Hematopoietic multipotent progenitor cell treated with erythropoietin and hydrocortisone succinate and interleukin-3 and kit ligand, for 15 days (in vitro differentiated cells): ENCODE measurements at places on chromosomes 3 and 15.

DNA sequence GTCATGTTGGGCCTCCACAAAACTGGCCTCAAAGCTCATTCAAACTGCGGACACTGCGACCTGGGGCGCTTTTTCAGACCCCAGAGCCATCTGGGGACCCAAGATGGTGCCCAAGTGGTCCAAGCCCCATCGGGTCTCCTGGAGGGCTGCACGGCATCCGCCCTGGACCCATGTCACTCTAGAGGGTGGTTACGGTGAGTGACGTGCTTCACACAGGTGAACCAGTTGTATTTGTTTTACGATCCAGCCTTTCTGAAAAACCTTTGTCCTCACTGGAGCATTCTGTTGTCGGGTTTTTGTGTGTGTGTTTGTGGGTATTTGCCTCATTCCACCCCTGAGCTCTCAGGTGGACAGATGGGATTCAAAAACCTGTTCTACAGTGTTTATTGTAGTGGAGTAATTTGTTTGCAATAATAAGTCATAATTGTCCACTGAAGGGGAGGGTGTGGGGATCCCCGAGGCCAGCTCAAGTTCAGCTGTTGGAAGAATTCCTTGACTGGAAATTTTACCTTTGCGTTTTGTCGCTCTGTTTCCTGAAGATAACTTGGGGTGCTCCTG lies 1.9 kb downstream of the SLC51A start:
- DNase-seq, result no peak

DNA sequence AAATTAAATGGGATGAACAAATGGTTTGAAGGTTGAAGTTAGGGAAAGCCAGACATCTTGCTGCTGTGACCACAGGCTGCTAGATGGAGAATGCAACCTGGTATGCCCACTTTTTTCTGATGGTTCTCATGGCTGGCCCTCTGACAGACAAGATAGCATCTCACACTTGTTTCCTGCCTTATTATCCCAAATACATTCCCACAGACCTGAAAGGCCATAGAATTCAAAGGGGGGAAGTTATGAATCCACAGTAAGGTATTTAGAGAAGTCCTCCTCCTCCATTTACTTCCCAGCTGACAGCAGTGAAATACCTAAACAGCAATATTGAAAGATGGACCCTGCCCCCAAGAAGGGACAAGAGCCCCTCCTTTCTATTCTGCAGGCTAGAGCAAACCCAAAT lies 32.4 kb downstream of the LEO1 start:
- DNase-seq, result no peak

GRCh38 chr3:73143821-73144237 lies 82.4 kb downstream of the EBLN2 start:
- peak; percentile 39 for DNase-seq

DNA sequence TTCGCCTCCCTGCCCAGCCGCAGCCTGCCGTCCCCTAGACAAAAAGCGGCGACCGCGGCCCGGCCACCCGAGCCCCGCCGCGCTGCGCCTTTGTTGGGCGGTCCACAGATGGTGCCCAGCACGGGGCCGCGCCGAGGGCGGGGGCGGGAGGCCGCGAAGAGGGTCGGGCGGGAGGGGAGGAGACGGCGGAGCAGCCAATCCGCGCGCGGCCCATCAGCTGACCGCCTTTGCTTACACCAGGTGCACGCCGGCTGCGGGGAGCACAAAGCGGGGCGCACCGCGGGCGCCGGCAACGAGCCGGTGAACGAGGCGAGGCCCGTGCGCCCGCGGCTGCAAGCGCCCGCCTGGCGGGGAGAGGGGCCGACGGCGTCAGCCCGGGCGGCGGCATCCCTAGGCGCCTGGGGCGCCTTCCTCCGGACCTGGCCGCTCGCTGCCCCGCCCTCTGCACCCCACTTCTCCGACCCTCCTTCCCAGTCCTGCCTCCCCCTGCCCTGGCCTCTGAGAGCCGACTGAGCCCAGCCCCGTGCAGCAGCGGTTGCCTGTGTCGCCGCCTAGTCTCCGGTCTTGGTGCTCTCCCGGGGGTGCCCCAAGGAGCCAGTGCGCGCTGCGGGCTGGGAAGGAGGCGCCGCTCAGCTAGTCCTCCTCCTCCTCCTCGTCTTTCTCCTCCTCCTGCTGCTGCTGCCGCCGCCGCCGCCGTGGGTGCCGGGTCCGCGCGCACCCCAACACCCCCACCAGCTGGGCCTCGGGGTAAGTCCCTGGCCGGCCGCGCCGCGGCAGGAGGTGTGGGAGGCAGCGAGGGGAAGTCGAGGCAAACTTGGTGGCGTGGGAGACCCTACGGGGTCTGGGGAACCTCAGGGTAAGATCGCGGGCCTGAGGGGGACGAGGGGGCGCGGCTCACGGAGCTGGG lies at the start of gene LRRN1:
TSS of gene LRRN1 (plus strand) at position 259 of the 907 bp plus-strand sequence. CDS start 45,211 bp downstream, outside the sequence.
- no peak for DNase-seq

GRCh38 chr3:24963762-24964625 lies 464.1 kb upstream of the RARB start:
- DNase-seq, result no peak

- no peak for DNase-seq
Observed at GRCh38 chr3:128735287-128735686, 9.3 kb downstream of the RAB7A start.

GRCh38 chr3:104556372-104557078 lies 810.2 kb upstream of the ALCAM start:
- DNase-seq, result no peak

GRCh38 chr3:186966406-186966805 lies 36.1 kb downstream of the ST6GAL1 start:
- no peak for DNase-seq

DNA sequence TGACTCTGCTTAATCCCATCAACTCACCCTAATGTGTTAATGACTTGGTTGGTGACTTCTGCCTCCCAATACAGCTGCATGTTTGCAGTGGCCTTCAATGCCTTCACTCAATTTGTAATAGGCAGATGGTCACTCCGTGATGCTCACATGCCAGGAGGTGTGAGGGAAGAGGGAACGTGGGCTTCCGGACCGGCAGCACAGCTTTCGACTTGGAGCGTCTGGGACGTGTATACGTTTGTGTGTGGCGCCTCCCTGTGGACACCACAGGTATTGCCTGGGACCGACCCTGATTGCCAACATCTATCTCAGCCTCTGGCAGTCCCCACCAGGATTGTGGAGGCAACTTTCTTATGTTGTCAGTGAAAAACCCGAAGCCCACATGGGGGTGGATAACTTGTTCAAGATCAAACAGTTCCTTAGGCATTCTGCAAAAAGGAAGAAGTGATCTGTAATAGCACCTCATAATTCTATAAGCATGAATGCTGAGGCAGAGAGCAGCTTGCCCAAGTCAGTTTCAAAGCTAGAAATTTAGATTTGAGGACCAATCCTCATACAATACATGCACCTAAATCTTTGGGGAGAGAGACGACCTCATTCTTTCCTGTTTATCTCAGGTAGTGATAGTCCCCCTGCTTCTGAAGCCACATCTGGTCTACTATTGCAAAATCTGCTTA lies 16.9 kb downstream of the MRPL46 start:
- peak; percentile 53 for DNase-seq

GRCh38 chr3:122793568-122794416 lies at the start of gene HSPBAP1:
HSPBAP1 (minus strand) TSS chr3:122793831; CDS start chr3:122793680, 151 bp downstream.
- peak; percentile 87 for DNase-seq

GRCh38 chr3:134448664-134449063 lies 37.1 kb downstream of the ANAPC13 start:
- no peak for DNase-seq

GRCh38 chr3:158728061-158728377 lies 4.2 kb downstream of the RARRES1 start:
- no peak for DNase-seq

DNA sequence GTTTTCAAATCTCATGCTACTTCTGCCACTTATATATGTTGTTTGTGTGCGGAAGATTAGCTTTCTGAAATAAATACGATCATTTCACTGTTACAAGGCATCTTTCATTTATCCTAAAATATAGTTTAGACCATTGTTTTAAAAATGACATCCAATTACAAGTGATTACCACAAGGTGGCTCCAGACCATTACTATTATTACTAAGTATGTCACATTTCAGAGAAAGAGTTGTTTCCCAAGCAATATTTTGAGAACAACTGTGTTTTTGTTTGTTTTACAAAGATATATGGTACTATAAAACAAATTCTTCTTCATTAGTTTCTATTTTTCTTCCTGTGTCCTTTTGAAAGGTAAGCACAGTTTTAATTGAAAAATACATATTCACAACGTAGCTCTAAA lies 136.0 kb upstream of the RAP2B start:
- peak; percentile 78 for DNase-seq

DNA sequence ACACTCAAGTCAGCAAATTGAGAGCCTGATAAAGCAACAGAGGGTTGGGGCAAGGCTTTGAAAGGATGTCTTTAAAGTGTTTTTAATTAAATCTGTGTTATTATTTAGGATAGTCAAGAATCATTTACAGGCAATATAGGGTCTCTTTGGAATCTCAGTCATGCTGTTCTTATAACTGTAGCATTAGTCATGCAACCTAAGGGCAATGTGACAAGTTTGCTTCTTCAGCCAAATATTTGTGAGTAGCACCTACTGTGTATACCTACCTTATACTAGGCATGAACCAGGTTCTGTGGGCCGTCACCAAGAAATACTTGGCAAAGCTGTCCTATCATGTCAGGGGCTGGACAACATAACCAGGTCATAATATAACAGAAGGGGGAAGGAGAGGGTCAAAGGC lies 184.6 kb upstream of the TRIM42 start:
- no peak for DNase-seq

DNA sequence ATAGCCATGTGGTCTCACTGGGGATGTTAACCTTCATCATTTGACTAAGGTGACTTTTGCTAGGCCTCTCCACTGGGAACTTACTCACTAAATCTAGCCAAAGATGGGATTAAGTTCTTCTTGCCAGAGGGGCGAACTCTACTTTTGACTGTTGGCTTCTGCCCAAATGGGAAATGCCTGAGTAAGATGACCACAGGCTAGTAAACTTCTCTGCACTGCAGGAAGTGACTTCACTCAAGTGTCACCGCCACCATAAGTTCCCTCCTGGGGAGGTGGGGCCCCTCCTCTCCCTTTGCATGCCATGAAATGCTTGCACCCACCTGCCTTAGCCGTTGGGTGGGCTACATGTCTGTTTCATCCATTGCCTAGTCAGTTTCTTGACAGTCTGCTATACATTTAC lies 388.3 kb downstream of the FEZF2 start:
- no peak for DNase-seq

DNA sequence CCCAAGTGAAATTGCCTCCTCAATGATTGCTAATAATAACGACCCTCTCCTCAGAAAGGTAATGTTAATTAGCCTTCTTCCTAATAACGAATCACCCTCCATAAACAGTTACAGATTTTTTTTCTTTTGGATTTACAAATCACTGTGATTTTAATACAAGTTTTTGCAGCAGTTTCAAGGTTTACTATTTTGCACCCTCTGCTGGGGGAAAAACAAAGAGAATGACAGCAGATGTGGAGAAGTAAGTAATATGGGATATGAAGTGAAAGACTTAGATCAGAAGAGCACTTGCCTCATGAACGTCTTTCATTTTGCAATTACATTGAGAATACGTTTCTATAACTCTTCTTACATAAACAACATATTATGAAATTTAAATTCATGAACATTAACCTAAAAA lies 16.1 kb upstream of the CNTN3 start:
- DNase-seq, result no peak

DNA sequence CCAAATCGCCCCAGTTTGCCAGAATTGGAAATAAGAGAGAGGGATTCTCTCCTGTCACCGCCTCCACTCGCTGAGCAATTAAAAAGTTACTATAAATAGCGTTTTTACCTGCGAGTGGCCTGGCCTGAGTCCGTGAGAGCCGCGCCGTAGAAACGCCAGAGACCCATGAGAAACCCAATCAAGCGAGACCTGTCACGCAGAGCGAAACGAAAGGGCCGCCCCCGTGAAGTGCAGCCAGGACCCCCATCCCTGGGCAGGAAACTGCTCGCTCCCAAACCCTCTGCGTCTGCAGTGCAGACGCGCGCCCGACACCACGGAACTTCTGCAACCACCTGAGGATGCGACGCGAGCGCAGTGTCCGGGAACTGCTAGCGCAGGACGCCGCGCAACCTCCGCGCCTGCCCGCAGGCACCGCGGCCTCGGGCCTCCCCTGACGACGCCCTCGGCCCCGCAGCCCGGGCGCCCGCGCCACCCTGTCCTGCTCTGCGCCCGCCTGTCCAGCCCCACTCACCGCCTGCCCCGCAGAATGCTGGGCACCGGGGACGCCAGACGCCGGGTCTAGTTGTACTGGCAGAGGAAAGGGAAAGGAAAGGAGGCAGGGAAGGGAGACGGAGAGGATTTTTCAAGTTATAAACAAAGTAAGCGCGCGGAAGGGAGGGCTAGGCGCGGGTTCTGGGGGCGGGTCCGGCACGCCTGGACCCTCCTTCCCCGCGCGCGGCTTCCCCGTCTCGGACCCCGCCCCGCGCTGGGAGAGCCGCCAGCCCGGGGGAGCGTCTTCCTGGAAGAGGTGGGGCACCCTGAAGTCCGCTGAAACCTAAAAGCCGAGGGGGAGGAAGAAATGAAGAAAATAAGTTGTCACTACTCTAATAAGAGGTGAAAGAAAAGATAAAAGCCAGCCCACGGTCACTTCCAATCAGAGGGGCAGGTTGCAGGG lies at the start of gene PLSCR4:
TSS of gene PLSCR4 (minus strand) at position 657 of the 934 bp plus-strand sequence. CDS start 29,034 bp downstream, outside the sequence.
- DNase-seq, result peak; percentile 86

- no peak for DNase-seq
Observed at GRCh38 chr15:35602836-35603235, 56.9 kb upstream of the DPH6 start.

DNA sequence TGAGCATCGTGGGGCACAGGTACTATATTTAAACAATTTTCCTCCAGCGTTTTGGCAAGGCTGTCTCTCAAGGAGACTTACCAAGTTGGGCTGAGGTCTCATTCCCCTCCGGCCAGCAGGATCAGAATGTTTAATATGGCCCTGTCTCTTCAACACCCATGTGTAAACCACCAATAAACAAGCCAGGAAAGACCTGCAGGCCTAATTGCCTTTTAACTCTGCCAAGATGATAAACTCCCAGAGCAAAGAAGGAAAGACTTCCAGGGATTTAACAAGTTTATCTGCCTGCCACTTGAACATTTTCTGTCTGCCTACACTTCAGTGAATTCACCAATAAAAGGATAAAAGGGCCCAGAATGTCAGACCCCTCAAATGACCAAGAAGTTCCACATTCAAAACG lies 130.3 kb upstream of the WNT5A start:
- DNase-seq, result no peak

- DNase-seq, result no peak
Observed at GRCh38 chr3:98788651-98789050, 25.5 kb downstream of the ST3GAL6 start.

GRCh38 chr15:70236341-70237086 lies 138.8 kb upstream of the TLE3 start:
- no peak for DNase-seq

GRCh38 chr3:9024341-9024740 lies 61.1 kb upstream of the RAD18 start:
- no peak for DNase-seq

DNA sequence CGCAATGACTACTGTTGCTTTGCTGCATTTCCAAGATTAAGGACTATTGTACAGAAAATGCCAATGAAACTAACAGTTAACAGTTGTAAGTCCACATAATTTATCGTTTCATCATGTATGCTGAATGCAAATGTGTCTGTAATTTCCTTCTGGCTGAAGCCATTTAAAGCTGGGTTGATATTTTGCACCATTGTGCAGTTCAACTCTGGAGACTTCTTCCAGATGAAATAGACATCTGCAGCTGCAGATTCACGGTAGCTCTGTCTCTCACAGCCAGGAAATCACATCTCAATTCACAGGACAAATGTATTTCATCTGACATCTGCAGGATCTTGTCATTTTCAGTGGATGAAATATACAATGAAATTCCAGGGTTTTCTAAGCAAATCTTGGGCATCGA lies 145.4 kb downstream of the CHL1 start:
- no peak for DNase-seq
